ENCODE measurements at places on chromosomes 5 and 9. TPM values are rescaled to one million over a fixed set of nuclear protein-coding genes. Genes with fewer than 3 reads are reported as not detected.

Gene GRM6
- total RNA-seq, result under 0.01 TPM

Gene TAF11L10
- not detected for total RNA-seq

Gene ACSL6
- total RNA-seq, result under 0.01 TPM

Gene ZNF879
- 4.2 TPM for total RNA-seq

Gene HMGCS1
- 125 TPM for total RNA-seq

Gene PHAX
- total RNA-seq, result 42.6 TPM

Gene CDC20B
- under 0.01 TPM for total RNA-seq
